Hematopoietic multipotent progenitor cell treated with erythropoietin and hydrocortisone succinate and interleukin-3 and kit ligand, for 6 days (in vitro differentiated cells): ENCODE measurements at places on chromosomes 12 and 14.

DNA sequence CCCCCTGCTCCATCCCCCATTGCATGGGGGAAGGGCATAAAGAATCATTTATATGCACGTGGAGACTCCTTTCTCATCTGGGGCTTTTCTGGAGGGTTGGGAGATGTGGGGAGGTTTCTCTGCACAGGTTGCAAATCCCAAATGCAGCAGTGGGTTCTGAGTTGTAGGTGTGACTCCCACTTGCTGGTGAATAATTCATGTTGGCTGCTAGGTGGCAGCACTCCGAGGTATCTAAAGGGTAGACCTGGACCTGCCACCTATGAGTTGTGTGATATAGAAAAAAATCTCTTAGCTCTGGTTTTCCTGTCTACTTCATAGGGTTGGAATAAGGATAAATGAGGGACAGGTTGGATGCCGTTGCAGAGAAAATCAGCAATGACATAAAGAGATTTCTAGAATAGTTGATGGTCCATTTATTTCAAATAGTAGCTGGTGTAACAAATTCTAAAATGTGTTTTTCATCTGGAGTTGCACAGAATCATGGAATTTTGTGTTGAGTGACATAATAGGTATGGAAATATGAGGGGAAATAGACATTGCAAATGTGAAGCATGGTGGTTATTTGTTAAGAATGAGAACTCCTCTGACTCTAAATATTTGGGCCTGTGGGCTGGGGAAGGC, 4.6 kb downstream of the MARCHF9 start:
- peak; percentile 74 for DNase-seq

DNA sequence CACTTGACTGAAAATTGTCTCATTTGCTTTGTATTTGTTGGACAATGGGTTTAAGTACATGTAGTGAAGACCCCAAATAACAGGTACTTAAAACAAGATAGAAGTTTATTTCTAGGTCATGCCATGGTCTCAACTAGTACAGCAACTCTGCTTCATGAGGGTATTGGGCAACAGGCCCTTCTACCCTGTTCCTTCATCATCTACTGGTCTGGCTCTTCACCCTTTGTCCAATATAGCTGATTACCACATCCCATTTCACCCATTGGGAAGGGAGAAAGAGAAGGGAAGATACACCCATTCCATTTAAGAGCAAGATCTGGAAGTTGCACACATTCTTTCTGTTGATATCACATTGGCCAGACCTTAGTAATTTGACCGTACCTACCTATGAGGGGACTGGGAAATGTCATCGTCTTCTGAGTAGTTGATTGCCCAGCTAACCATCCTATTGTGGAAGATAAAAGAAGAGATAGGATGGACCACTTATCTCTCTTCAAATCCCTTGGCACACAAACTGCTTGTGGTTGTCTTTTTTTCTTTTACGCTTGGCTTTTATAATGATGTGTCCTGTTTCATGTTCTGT, 104.6 kb downstream of the DIP2B start:
- no peak for DNase-seq

- DNase-seq: no peak
These were observed 15.3 kb downstream of the MIPOL1 start for GRCh38 chr14:37213016-37213415.

GRCh38 chr12:94704452-94705306, 54.3 kb upstream of the TMCC3 start:
- DNase-seq: peak; percentile 9

DNA sequence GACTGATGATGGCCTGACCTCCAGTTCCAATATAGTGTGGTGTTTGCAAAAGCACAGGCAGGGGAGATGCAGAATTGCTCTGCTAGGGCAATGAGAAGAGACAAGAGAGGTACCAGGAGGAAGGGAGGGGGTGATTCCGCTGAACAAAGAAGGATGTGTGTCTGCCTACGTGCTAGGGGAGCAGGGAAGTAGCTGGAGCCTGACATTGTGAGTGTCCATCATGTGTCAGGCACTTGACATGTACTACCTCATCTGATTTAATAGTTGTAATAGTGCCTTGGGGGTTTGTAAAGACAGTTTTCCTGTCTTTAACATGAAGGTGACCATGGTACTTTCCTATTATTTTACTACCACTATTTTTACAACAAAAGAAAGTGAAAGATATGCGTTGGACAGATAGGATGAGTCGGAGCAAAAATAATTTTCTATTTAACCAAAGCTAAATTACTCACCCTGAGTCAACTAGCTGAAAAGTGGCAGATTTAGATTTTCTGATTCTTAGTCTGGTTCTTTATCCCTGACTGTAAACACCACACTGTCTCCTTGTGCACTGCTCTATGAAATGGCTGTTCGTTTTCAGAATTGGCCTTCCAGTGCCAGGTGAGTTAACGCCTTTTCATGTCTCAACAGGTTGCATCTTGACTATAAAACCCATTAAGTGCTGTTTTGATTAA, 33.7 kb upstream of the TEAD4 start:
- DNase-seq: no peak

- DNase-seq: no peak
These were observed 12.5 kb downstream of the GPR68 start for GRCh38 chr14:91232052-91232451.

DNA sequence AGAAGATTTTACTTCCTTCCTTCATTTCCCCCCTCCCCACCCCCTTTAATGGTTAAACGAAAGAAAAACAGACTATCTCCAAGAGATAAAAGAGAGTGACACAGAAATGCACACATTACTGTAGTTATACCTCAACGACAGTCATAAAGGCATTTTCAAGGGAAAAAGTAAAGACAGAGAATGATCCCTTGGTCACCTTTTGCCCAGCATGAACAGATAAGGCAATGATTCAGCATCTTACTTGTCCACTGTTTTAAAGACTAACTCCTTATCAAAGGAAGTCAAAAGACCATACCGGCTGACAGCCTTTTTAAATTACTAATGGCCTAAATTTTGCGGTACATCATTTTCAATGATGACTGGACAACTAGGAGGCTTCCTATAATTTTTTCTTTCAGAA, 326.6 kb downstream of the PAWR start:
- no peak for DNase-seq

DNA sequence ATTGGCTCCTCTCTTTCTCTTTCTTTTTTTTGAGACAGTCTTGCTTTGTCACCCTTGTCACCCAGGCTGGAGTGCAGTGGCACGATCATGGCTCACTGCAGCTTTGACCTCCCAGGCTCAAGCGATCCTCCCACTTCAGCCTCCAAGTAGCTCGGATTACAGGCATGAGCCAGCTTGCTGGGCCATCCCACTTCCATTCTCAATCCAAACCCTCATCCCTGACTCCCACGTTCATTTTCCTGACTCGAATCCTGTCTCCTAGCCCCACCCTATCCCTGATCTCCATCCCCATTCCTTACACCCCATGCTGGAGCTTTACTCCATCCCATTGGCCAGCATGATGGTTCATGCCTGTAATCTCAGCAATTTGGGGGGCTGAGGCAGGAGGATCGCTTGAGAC, 7.8 kb downstream of the SPRYD4 start:
- DNase-seq: no peak

DNA sequence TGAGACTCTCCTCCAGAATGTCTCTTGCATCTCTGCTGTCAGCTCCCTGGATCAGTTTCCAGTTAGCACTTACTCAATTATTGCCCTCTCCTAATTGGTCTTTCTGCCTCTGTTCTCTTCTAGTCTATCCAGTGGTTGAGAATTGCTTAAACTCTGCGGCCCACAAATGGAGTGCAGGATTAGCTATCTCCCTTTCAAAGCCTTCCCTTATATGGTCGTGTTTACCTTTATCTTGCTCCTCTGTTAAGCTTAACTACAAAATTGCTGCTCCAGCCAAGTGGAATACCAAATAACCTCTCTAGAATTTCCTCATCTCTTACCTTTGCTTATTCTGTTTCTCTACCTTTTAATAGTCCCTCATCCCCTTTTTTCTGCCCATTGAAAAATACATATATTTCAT, 132.7 kb downstream of the NRXN3 start:
- DNase-seq: no peak

GRCh38 chr12:65725376-65725775, 98.9 kb upstream of the HMGA2 start:
- no peak for DNase-seq

- DNase-seq: no peak
These were observed 280.0 kb downstream of the LRIG3 start for GRCh38 chr12:58640314-58640713.

- no peak for DNase-seq
These were observed 42.1 kb downstream of the FOXN3 start for GRCh38 chr14:89374908-89375307.

- no peak for DNase-seq
These were observed 55.4 kb upstream of the RNU6-8 start for GRCh38 chr14:32258336-32258993.

DNA sequence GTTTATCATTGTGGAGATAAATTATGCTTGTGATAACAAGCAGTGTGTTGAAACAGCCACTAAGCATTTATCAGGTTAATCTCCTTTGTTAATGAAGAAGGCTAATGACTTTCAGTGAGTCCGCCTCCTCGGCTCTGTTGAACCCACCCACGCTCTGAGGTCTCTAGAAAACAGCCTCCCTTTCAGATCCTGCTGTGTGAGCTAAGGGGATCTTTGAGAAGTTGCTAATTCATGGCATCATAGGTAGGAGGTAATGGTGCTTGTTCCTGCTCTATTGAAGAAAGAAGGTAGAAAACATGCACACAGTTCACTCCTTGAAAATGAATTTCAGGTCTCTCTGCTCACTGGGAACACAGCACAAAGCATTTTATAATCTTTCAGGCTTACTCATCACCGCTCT, 483.9 kb downstream of the AACS start:
- no peak for DNase-seq

DNA sequence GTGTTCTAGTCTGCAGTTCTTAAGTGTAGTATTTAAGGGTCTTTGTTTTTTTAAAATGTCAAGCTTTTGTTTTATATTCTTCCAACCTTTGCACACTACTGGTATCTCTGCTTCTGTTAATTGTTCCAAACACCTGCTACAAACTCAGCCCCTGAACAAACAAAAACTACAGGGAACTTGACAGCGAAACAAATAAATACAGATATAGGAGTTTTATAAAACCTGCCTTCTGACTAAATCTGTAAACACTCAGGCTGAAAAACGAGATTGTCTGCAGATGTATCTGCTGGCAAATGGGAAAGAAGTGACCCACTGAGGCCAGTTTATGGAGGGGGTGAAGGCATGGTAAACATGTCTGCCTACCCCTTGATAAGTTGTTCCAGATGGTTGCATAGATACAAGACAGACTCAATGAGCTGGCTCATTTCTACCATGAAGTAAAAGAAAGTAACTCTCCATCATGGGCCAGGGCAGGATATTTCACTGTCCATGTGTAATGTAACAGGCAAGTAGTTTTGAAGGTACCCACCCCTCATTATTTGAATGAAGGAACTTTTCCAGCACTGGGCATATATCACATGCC, 75.6 kb downstream of the LMO3 start:
- DNase-seq: no peak

- DNase-seq: peak; percentile 32
These were observed 659 bp downstream of the TRAFD1 start for GRCh38 chr12:112126000-112126438.

- no peak for DNase-seq
These were observed 96.6 kb downstream of the RIMBP2 start for GRCh38 chr12:130619385-130620001.

DNA sequence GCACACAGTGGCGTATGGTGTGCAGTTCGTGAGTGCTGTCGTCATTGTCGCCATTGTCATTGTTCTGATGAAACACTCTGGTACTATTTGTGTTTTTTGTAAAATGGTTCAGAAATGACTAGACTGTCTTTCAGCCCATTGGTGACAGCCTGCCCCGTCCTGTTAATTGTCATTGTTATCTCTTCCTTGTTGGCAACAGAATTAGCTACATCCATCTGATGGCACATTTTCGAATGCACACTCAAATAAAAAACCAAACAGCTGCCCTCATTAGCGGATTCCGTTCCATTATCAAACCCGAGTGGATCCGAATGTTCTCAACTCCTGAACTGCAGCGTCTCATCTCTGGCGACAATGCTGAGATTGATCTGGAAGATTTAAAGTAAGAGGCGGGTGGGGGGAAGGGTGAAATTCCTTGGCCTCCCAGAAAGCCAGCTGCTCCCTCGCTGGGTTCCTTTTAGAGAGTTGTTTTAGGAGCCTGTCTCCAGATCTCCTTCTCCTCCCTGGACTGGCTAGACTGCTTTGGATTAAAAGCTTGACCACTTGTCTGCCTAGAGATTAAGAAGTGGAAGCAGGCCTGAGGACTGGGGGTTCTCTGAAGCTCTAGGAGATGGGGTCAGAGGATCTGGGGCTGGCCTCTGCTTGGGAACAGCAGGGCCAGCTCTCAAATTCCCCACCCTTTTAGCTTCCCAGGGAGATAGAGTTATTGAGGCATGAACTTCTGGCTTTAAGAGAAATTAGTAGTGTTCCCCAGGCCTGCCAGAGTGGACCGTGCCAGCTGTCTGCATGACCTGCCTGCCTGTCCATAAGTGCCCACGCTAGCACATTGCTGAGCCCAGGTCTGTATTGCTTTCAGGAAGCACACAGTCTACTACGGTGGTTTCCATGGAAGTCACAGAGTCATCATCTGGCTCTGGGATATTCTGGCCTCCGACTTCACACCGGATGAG, 43.3 kb downstream of the MMAB start:
- no peak for DNase-seq

DNA sequence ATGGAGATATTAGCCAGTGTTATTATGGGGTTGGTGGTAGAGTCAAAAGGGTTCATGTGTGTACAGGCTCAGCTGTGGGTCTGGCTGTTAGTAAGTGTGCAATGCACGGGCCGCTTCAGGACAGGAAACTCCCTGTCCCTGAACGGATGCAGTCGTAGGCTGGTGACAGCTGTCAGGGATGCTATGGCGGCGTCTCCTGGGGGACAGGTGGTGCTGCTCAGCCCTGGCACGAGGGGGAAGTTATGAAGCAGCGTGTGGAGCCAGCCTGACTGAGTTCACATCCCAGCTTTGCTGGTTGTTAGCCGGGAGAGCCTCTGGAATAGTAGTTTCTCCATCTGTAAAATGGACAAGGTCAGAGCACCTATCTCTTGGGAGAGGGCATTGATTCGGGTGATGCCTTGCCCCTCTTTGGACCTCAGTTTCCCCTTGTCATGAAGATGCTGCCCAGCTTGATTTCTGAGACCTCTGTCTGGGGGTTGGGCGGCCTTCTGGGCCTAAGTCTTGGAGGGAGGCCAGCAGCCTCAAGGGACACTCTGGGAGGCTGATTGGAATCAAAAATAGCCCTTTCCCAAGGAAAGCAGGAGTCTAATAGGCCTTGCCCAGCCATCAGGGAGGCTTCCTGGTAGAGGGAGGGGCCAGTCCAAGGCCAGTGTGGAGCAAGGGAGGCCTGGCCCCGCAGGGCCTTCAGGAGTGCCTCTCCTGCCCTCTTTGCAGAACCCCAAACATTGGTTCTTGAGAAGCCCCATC, 7.1 kb downstream of the ASB2 start:
- no peak for DNase-seq

DNA sequence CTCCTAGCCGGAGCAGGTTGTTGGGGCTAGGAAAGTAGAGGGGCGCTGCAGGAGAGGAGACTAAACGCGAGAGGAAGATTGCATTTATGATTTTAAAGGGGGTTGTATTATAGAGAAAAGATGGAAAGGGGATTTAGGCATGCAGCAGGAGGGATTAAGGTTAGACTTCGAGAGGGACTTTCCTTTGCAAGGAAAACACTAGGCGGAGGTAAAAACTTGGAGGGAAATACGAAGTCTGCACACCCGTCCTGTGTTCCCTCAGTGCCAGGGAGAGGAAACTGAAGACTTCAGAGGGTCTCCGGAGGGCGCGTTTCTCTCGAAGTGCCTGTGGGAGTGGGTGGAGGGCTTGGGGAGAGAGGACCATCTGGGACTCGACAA, 420 bp upstream of the PPP1R1A start:
- DNase-seq: no peak
